ENCODE measurements at places on chromosomes 11 and 22.

- DNase-seq, result no peak
These were observed 13.0 kb upstream of the CKAP5 start for GRCh38 chr11:46858920-46859546.

GRCh38 chr22:27111796-27112672, 454.6 kb downstream of the MIAT start:
- no peak for DNase-seq

DNA sequence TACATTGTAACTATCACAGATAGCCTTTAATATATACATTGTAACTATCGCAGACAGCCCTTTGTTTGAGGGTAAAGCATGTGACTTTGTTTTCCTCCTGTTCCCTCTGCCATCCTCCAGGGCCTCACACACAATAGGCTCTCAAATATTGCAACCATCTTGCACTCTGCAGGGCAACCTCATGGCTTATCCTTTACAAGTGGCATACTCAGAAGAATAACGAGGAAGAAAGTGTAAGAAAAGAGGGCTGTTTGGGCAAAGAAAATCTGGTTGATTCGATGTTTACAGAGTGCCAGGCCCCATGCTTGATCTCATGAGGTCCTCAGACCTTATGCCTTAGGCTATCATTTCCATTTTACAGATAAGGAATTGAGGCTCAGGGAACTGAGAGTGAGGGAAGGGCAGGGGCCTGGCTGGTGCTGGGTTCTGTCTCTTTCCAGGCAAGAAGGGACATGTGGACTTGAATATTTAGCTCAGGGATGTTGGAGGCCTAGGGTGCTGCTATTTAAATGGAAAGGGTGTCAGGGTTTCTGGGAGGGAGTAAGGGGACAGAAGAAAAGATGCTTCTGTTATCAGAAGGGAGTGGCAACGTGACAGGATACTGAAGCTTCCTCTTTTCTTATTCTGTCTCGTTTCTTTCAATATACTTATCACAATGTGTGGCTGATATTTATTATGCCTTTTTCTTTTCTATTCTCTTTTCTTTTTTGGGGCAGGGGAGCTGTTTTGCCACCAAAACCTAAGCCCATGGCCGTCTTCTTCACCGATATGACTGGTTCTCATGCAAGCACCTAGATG, 1.1 kb upstream of the SAMM50 start:
- no peak for DNase-seq

DNA sequence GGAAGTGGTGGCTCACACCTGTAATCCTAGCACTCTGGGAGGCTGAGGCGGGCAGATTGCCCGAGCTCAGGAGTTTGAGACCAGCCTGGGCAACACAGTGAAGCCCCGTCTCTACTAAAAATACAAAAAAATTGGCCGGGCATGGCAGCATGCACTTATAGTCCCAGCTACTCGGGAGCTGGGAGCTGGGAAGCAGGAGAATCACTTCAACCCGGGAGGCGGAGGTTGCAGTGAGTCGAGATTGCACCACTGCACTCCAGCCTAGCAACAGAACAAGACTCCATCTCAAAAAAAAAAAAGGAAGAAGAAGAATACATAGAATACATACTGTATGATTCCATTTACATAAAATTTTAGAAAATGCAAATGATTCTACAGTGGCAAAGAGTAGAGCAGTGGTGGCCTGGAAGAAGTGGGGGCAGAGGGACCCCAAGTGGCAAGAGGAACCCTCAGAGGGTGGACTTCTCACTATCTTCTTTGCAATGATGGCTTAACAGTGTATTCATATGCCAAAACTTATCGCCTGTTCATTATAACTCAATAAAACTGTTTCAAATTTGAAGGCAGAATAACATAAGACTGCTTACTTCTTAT, 22.0 kb downstream of the PACSIN2 start:
- no peak for DNase-seq

DNA sequence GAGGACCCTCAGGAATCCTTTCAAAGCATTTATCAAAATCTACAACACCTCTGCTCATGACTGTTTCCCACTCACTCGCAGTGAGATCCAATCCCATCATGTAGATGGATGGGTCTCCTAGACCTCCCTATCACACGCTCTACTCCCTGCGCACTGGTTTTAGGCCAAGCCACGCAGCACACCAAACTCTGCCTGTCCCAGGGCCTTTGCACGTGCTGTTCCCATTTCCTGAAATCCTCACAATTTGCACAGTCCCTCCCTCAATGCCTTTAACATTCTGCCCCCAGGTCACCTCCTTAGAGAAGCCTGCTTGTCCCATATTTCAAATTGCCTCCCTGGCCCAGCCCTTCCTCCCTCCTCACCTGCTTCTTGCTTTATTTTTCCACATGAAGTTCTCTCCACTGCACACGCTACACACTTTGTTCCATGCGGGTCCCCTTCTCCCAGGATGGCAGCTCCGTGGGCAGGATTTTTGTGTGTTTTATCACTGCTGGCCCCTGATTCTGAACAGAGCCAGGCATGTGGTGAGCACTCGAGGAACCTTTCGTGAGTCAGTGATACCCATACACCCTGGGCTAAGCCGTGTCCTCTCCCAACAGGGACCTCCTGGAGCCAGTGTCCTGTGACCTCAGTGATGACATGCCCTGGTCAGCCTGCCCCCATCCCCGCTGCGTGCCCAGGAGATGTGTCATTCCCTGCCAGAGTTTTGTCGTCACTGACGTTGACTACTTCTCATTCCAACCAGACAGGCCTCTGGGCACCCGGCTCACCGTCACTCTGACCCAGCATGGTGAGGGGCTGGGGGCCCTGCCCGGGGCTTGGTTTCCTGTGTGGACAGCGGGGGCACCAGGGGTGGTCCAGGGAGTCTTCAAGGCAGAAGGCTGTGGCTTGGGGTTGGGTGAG, 12.2 kb downstream of the CSF2RB start:
- no peak for DNase-seq

DNA sequence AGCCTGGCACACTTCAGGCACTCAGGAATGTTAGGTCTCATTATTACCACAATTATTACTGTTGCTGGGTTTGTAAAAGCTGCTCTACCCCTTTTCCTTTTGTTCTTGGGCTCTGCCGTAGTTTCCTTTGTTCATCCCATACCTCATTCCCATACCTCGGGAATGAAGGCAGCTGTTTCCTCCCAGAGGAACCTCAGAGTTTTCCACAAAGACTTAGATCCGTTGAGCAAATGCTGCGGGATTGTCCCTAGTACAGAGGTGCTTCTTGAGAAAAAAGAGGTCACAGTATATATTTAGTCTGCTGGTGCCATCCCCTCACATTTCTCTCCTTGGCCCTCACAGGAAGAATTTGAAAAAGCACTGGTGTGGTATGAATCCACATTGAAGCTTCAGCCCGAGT, 134.7 kb downstream of the TTC17 start:
- DNase-seq, result no peak

GRCh38 chr11:118922745-118923627, 2.7 kb downstream of the BCL9L start:
- DNase-seq, result no peak

DNA sequence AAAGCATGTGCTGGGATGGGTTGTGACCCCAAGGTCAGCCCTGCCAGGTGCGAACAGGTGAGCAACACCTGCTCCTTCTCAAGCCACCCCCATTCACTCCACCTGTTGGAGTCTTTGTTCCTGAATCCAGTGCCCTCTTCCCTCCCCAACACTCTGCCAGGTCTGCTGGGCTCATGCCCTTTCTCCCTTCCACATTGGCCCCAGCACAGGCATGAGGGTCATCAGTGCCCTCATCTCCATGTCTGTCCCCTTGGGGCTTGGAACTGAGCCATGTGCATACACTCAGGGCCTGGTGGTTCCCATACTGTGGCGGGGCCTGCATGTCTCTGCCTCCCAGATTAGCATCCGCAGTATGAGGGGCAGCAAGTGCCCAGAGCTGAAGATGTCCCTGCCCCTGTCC, 19.1 kb downstream of the RFPL2 start:
- DNase-seq, result no peak

- no peak for DNase-seq
These were observed 59.3 kb downstream of the STIM1 start for GRCh38 chr11:3914805-3915204.

DNA sequence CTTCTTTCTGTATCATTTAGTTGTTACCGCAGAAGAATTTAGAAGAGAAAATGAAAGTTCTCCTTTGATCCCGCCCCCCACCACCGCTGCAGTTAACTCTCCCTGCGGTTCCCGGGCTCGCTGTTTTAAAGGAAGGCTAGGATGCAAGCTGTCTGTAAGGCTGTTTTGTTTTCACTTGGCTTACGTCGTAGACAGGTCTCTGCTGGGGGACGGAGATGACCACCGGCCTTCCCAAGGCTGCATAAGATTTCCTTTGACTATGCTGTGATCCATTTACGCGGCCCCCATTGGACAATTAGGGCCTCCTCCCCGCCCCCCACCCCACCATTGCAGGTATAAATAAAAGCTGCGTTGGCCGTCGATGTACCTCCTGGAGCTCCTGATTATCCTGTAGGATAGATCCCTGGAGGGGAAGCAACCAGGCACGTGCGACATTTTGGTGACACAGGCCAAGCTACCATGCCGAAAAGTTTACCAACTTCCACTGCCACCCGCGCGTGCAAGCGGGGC, 1.4 kb upstream of the CPT1A start:
- peak; percentile 35 for DNase-seq

GRCh38 chr11:67267188-67268080, 1.2 kb downstream of the GRK2 start:
- DNase-seq, result no peak

- DNase-seq, result no peak
These were observed 2.5 kb upstream of the FXYD6 start for GRCh38 chr11:117878939-117879475.

- no peak for DNase-seq
These were observed 33.6 kb downstream of the ASRGL1 start for GRCh38 chr11:62370743-62371440.

DNA sequence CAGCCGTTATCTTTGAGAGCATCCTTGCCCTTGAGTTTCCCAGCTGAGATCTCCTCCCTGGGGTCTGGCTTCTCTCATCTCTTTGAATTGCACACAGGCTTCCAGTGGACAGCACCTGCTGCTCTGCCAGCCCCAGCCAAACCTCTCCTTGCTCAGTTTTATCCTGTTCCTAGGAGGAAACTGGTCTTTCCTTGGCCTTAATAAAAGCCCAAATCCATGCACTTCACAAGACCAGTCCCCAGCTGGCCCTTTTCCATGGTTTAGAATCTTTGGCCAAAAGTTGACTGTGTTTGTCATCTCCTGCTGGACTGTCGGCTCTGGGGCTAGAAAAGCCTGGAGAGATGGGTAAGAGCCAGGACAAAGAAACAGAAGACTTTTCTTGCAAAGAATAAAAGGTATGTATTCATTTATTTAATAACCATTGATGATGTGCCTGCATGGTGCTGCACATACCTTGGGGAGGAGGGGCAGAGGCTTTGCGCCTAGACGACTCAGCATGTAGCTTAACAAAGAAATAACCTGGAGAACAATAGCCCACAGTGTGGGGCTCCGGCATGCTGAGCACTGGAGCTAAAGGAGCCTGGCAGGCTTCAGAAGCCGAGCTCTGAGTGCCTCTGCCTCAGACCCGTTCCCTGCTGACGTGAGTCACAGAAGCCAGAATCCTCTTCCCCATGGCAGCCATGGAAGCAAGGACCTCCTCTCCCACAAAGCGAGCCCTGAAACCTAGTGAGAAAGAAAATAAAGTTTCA, 319.3 kb upstream of the B3GAT1 start:
- DNase-seq, result no peak

DNA sequence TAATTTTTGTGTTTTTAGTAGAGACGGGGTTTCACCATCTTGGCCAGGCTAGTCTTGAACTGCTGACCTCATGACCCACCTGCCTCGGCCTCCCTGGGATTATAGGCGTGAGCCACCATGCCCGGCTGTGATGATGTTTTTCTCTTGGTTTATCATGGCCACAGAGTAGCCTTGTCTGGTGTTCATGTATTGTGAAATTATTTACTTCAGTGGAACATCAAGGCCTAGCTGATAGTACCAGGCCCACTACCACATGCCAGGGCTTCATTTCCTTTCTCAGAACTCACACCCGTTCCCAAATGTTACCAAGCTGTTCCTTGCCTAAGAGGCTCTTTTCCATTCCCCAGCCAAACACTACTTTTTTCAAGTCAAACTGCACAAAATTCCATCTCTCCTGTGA, 6.1 kb upstream of the DDB2 start:
- DNase-seq, result no peak

DNA sequence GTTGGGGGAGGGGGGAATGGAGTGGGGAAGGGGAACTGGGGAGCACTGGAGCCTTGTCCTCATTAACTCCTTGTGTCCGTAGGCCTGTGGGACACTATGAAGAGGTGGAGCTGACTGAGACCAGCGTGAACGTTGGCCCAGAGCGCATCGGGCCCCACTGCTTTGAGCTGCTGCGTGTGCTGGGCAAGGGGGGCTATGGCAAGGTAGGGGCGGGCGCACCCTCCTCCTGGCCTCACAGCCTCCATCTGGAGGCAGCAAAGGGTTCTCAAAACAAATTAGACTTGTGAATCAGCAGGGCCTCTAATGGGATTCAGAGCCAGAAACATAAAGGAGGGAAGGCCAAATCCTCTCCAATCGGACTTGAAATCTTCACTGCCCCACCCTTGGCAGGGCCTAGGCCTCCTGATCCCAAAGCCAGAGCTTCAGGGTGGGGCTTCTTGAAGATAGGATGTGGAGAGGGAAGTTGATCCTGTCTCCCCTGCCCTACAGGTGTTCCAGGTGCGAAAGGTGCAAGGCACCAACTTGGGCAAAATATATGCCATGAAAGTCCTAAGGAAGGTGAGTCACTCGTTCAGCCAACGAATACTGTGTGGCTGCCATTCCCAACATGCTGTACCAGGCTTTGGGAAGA, 859 bp downstream of the RPS6KB2 start:
- no peak for DNase-seq

DNA sequence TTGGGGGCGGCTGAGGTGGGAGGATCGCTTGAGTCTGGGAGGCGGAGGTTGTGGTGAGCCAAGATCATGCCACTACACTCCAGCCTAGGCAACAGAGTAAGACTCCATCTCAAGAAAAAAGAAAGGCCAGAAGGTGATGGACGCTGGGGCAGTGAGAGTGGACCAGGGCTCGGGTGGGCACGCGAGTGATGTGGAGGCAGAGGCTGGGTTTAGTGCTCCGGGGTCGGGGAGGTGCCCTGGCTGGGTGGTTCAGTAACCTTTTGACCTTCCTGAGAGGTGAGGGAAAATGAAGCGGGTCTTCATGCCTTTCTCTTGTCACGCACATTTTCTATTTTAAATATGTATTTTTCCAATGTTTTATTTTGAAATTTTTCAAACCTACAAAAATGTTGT, 45.1 kb downstream of the ST14 start:
- DNase-seq, result no peak

- peak; percentile 56 for DNase-seq
These were observed 22.5 kb downstream of the SUN2 start for GRCh38 chr22:38733329-38733723.

GRCh38 chr22:47000888-47001287, 238.4 kb downstream of the TBC1D22A start:
- DNase-seq, result no peak

DNA sequence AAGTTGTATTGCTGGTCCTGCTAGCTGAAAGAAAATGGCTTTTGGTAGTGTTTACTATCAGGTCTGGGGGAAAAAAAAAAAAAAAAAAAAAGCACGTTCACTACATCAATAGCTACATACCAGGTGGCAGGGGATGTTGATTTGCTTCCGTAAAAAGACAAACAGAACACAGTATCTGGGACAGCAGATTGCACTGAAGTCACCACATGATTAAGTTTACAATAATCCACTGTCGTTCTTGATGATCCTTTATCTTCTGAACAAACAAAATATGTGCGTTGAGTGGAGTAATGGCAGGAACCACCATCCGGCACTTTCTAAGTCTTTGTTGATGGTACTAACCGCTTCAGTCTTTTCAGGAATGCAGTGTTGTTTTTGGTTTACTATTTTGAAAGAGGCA, 48.7 kb downstream of the DDX6 start:
- DNase-seq, result no peak

GRCh38 chr11:66866007-66866406, 9.1 kb downstream of the LRFN4 start:
- DNase-seq, result no peak

GRCh38 chr22:17921871-17922821, 102.2 kb downstream of the MICAL3 start:
- DNase-seq, result no peak
